ENCODE measurements at places on chromosomes 4 and X.

DNA sequence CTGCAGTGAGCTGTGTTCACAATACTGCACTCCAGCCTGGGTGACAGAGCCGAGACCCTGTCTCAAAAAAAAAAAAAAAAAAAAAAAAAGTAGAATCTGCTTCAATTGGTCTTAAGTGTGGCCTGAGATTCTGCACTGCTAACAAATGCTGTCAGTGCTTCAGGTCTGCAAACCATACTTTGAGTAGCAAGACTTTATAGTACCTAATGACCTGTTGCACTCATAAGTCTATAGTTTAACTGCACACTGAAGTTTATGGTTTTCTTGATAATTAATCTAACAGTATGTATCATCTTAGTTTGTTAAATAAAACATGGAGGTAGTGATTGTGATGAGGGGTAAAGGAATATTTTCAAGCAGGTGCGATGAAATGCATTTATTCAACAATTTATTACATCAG lies 135.6 kb downstream of the STAG2 start:
- no peak for DNase-seq

DNA sequence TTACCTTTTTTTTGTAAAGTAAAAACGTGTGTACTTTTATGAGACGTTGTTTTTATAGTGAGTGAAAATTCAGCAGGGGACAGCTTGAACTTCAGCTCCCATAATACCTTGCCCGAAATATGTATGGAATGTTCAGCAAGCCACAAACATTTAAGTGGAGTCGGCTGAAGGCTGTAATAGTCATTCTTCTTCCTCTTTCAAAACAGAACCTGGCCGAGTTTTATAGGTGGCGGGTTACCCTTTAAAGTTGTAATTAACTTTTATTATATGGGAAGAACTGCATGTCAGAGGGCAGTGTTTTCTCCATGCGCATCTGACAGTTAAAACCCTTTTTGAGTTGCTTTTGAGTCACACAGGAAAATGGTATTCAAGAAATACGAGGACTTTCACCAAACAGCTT lies 50.7 kb downstream of the CLDN34 start:
- peak; percentile 62 for DNase-seq

DNA sequence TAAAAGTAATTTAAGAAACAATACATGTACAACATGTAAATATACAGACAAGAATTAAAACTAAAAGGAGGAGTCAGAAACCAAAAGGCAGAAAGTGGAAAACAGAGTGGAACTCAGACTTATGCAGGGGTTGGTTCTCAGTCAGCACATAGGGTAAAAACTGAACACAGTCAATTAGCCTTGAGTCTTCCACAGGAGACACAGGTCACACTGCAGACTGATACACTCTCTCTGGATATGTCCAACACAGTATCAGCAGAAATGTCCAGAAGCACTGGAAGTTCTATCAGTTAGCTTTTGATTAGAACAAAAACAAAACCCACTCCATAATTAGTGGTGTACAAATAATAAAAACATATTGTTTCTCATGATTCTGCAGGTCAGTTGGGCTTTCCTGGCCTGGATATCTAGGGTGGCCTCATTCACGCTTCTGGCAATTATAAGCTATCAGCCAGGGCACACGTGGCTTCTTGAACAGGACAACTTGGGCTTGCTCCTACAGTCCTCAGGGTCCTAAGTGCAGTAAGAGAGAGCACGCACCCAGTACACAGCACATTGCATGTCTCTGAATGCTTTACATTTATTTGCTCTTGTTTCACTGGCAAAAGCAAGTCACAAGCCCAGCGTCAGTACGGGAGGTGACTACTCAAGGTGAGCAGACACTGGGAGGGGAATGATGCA lies 21.6 kb downstream of the TEC start:
- no peak for DNase-seq

DNA sequence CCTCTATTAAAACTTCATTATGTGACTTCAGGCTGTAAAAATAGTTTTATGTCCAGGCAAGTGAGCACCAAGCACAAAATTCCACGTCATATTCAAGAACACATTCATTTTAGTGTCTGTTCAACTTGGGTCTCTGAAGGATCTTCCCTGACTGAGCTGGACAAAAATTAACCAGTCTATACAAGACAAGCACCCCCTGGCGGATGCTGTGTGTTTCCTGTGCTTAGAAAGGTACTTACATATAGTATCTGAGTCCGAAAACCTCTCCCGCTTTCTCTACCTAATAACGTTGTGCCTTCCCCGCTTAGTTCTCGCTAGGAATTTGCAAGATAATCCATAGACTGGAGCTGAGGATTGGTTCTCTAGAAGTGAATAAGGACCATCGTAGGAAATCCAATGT lies 2214.5 kb upstream of the TENM3 start:
- DNase-seq = peak; percentile 5

DNA sequence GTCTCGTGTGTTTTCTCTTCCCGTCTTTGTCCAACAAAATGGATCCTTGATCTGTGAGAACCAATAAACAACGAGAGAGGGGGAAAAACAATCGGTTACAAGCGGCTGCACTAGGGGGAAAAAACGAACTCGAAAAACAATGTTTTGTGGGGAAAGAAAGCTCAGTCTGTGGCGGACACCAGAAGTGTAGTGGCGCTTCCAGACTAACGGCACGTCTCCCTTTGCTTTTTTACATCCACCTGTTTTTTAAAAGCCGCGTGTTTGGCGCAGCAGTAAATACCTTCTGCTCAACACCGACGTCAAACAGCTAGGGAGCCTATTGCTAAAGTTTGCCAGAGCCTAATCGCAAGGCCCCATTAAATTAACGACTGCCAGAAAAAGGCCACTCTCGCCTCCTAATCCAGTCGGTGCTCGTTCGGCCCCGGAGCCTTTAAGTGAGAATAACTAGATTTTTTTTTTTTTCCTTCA lies 3.3 kb downstream of the NKX6-1 start:
- no peak for DNase-seq

- peak; percentile 40 for DNase-seq
These were observed 36.3 kb downstream of the ATXN3L start for GRCh38 chrX:13283512-13283911.

- no peak for DNase-seq
These were observed 42.4 kb downstream of the EVC start for GRCh38 chr4:5753366-5753765.

DNA sequence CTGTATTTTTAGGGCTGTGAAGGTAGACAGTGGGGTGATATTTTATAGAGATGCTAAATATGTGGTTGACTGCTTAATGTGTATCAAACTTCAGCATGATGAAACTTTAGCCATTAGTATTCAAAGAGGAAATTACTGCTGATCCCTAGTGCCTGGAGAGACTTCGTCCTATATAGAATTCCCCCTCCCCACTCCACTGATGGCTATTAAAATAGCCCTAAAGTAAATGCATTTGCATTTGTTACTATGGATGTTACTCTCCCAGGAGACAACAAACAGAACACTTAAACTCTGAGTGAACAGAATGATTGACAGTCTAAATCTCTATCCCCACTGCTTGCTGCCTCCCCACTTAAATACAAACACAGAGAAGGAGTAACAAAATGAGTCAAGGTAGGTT lies 39.1 kb downstream of the ADGRL3 start:
- DNase-seq = no peak

GRCh38 chrX:11540532-11541377 lies 125.0 kb downstream of the ARHGAP6 start:
- no peak for DNase-seq

DNA sequence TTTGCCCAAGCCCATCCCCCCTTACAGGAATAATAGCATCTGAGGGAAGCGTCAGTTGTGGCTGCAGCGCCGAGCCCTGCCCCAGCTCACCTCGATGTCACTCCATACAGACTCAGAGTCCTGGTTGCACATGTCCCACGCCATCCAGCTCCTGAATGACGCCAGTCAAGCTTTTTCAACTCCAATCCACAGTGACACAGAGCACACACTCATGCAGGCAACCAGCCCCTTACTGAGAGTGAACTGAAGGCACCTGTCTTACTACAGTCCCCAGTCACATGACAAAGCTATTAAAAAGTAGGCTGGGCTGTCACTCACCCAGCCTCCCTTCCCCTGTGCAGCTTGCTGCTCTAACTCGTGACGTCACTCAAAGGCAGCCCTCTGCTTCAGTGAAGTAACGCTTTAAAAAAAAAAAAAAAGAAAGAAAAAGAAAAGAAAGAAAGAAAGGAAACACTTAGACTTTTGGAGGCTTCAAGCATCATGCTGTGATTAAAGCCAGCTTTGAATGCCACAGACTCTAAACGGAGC lies at the start of gene PPARGC1A:
TSS of gene PPARGC1A (minus strand) at position 234 of the 528 bp plus-strand sequence. CDS start at position 144, 90 bp downstream.
- peak; percentile 77 for DNase-seq

DNA sequence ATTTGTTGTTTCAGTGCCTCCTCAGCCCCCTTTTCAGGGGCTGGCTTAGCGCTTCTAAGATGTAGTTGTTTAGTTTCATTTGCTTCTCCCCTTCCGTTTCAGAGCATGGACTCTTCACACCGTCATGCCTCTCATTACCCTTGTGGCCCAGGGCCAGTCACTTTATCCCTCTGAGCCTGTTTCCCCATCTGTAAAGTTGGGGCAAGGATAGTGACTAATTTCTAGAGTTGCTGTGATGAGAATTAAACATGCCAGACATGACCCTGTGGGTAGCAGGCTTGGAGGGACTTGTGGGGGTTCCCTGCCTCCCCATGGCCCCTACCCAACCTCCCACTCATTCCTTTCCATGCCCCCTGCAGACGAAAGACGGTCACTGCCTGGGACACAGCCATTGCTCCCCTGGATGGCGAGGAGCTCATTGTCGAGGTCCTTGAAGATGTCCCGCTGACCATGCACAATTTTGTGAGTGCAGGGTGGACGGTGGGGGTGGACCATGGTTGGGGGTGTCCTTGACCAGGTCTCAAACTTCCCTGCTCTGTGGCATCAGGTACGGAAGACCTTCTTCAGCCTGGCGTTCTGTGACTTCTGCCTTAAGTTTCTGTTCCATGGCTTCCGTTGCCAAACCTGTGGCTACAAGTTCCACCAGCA lies 3.6 kb downstream of the ARAF start:
- DNase-seq = no peak

DNA sequence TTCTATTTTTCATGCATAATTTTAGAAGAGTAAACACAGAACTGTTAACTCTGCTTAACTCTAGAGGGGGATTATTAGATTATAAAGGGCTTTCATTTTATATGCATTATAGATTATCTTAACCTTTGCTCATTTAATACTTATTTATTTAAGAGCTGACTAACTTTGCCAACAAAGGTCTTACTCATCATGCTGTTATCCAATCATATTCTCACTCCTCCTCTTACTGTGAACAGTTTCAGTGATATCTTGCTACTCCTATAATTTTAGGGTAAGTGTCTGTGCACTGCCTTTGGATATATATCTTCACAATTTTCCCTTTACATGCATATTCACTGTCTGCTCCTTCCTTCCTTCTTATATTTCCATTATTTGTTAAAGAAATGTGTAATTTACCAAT lies 1814.9 kb downstream of the STIM2 start:
- no peak for DNase-seq

DNA sequence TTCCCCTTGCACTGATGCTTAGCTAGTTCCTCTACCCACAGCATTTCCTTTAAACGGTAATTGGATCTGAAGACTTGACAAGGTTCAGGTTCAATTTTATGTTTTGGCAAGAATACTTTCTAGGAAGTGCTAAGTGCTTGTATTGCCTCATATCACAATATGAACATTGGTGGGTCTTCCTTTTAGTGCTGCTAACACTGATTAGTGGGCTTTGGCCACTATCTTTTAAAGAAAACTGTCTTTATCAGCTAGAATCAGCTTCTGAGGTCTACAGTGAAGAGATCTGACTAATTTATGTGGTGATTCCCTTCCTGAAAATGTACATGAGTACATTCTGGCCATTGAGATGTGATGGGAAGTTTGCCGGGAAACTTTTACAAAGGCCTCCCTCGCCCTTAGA lies 316.7 kb upstream of the KLF3 start:
- no peak for DNase-seq

All from ELF-1 (cell line).